ENCODE measurements at places on chromosomes 11 and 22.

GRCh38 chr11:791658-792534, 2.0 kb upstream of the CEND1 start:
- no peak for DNase-seq

- DNase-seq: no peak
Measured at GRCh38 chr11:73931039-73931645, 19.7 kb upstream of the DNAJB13 start.

DNA sequence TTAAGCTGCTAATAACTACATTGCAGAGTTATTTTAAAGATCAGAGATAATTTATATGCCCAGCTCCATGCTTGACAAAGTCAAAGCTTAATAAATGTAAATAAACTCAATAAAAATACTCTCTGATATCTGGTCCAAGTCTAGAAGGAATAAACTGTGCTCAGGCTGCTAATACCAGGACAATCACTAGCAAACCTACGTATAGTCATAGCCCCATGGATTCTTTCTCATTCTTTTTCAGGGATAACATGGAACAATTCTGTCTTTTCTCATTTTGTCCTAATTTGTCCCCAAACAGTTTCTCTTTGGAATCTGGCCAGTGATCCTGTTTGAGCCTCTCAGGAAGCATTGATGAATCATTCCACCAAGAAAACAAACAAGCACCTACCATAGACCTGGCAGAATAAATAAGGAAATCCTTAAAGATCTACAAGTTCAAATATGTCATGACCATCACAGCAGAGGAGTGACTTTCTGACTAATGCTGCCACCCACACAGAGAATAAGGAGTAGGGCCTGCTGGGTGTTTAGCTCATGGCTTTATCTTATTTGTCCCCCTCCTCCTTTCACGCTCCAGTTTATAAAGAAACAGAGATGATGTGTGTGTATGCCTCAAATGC, 14.1 kb upstream of the B3GNT6 start:
- no peak for DNase-seq

- DNase-seq: no peak
Measured at GRCh38 chr11:76667856-76668255, 2.7 kb downstream of the LRRC32 start.

DNA sequence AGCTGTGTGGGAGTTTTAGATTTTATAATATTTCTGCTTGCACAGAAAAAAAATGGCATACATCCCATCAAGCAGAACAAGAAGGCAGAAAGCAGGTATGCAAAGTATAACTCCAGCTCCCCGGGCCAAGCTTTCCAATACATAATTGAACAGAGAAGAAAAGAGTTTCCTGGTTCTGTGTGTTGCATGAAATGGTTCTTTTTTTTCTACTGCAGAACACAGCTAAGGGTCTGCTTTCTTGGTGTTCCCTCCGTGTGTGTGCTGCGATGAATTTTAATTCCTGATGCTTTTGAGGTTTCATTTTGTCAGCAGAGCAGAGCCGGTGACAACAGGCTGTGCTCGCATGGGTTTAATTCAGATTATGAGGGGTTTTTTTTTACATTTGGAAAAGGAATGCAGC, 70.7 kb upstream of the TTC12 start:
- no peak for DNase-seq

DNA sequence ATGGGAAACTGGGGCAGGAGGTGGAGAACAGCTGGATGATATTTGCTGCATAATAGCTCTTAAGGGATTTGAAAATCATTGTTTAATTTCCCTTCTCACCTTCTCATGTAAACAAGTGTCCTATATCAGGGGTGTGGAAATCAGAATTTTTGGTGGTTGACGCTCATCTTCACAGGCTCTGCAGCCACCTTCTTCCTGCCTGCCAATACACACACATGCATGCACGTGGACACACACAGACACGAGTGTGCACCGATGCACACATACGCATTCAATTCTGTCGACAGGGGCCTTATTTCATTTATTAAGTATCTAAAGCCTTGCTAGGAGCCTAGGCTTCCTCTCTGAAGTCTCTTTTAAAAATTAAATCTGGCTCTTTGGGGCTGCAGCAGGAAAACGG, 349.4 kb upstream of the NCAM1 start:
- DNase-seq: no peak

DNA sequence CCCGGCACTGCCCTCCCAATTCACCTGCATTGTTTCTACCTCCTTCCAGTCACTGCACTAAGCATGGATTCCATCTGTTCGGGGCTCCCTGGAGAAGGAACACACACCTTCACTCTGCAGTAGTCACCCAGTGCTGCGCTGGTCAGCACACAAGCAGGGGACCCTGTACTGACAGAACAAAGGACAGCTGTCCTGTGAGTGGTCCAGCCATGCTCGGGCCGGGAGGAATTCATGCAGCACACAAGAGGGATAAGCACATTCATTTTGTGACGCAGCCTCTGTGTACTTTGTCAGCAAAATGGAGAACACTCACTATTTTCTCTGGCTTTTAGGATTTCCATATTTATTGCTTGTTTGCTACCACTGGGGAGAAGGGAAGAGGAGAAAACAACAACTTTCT, 167.3 kb downstream of the NTM start:
- no peak for DNase-seq

GRCh38 chr22:19043121-19044085, 78.8 kb downstream of the DGCR2 start:
- no peak for DNase-seq

DNA sequence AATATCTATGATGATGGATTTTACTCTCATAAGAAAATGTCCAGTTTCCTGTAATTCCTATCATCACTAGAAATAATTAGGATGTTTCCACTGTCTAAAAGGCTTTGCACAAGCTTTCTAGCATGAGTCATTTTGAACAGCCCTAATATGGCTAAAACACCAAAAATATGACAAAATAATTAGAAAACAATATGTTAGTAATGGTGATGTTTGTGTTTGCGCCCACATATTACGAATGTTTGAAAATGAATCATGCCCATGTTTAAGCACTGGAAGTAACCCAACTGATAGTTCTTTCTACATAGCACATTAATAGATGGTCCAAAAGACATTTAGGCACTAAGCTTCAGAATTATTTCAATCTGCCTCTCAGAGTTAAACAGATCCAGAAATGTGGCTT, 96.0 kb downstream of the TRPC6 start:
- DNase-seq: no peak

GRCh38 chr11:102853956-102854355, 10.5 kb upstream of the MMP3 start:
- no peak for DNase-seq

All from T-helper 9 cell (primary cell).